ENCODE measurements at places on chromosomes 6 and 20.
A peak's percentile ranks its signal among the peaks of the same experiment; 100 is the strongest.

DNA sequence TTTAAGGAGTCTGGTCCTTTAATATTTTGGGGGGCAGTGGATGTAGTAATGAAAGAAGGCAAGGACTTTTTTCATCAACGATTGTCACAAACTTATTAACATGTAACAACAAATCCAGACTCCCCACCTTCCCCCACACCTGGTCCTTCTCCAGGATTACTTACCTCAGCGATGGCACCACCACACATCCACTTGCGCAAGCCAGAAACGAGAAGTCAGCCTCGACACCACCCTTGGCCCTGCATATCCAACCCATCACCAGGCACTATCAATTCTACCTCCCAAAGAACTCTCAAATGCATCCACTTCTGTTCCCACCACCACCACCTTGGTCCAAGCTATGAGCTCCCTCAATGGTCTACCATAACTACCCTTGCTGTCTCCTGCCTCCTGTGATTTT, 6.6 kb downstream of the EZR start:
- H3K27ac ChIP-seq: no peak overlapping the region
- DNase-seq: peak; percentile 42
- peak overlapping the region; percentile 41 for H3K4me3 ChIP-seq
- peaks cover 20% of the 10 kb centered on the region for H3K4me1 ChIP-seq

GRCh38 chr20:152131-152530, 5.1 kb upstream of the DEFB127 start:
- no peaks in the 10 kb centered on the region for H3K27me3 ChIP-seq
- no peaks in the 10 kb centered on the region for H3K36me3 ChIP-seq
- H3K4me1 ChIP-seq: no peaks in the 10 kb centered on the region
- no peak for DNase-seq

DNA sequence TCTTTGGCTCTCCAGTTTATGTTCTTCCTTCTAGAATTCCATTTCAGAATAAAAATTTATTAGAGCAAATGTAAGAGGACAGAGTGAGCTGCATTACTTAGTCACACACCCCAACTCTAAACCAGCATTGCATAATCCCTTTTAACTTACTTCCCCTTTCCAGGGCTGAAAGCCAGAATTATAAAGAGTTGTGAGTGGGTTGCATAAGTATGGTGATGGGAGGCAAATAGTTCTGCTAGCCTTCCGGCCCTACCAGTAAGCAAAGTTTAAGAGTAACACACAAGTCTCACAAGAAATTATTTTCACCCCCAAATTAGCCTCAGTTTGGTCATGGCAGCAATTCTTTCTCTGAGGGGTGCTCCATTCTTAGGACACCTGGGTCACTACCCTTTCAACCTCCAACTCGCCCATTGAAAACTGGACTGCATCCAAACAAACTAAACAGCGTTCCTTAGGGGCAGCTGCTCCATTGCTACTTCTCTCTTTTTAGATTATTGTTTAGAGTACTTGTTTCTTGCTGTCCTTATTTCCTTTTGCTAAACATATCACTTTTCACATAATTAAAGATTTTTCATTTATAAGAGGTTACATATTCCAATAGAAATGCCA, 1.6 kb downstream of the KIAA0408 start:
- H3K4me1 ChIP-seq: no peaks in the 10 kb centered on the region
- no peak for DNase-seq
- no peak overlapping the region for H3K4me3 ChIP-seq

GRCh38 chr6:11317885-11318771, 85.7 kb upstream of the NEDD9 start:
- H3K36me3 ChIP-seq: no peaks in the 10 kb centered on the region
- no peak overlapping the region for H3K27ac ChIP-seq
- DNase-seq: peak; percentile 62
- no peaks in the 10 kb centered on the region for H3K4me1 ChIP-seq

DNA sequence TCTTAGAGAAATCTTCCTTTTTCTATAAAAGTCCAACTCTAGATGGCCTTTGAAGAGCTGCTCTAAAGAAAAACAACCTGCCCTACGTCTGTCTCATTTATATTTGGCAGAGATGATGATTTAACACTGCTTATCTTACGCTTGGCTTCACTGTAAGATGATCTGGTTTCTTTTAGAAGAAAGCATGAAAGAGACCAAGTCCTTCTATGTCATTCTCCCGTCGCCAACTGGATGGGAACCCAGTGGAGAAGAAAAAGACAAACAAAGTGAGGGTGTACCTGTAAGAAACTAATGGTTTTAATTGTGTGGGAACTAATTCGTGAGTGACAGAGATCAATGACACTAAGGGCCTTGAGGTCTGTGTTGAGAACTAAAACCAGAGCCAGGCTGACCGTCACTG, 92.8 kb downstream of the MBOAT1 start:
- H3K36me3 ChIP-seq: no peaks in the 10 kb centered on the region
- no peaks in the 10 kb centered on the region for H3K4me1 ChIP-seq
- no peak for DNase-seq
- H3K27ac ChIP-seq: no peak overlapping the region
- no peak overlapping the region for H3K4me3 ChIP-seq

- no peak overlapping the region for H3K27ac ChIP-seq
- no peak overlapping the region for H3K4me3 ChIP-seq
- no peaks in the 10 kb centered on the region for H3K27me3 ChIP-seq
- H3K4me1 ChIP-seq: no peaks in the 10 kb centered on the region
- no peak for DNase-seq
- peaks cover 43% of the 10 kb centered on the region for H3K36me3 ChIP-seq
Measured at GRCh38 chr6:43497689-43498088, 12.5 kb downstream of the LRRC73 start.

GRCh38 chr6:32083812-32084768, 25.0 kb downstream of the TNXB start:
- no peak for DNase-seq
- no peak overlapping the region for H3K27ac ChIP-seq
- no peaks in the 10 kb centered on the region for H3K4me1 ChIP-seq
- H3K4me3 ChIP-seq: no peak overlapping the region
- H3K36me3 ChIP-seq: no peaks in the 10 kb centered on the region
- H3K27me3 ChIP-seq: peaks cover 16% of the 10 kb centered on the region

GRCh38 chr20:17357238-17357637, 130.4 kb downstream of the PCSK2 start:
- H3K36me3 ChIP-seq: no peaks in the 10 kb centered on the region
- H3K4me1 ChIP-seq: no peaks in the 10 kb centered on the region
- H3K27me3 ChIP-seq: no peaks in the 10 kb centered on the region
- H3K27ac ChIP-seq: no peak overlapping the region

DNA sequence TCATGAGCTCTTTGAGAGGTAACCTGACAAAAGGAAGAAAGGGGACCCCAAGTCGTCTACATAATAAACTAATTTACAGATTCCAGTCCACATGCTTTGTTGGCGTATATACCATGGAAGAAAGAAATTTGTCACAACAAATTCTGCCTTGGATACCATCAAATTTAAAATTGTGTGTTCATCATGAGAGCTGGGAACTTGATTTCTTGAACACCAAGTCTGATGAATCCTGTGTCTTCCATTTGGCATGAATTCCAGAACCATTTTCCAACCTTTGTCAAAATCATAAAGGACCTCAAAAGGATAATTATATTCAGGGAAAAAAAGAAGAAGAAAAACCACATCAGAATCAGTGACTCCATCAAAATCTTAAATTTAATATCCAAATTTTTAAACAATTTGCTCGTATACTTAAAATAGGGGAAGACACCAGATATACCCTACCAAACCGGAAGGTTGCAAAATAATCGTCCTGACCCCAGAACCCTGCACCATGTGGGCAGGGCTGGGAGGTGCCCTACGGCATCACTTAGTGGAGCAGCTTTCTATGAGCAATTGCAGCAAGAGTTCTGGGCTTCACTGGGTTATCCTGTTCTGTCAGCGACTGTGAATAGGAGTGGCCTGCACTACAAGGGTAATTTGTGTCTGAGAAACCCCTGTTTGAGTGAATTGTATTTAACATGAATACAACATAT, 74.1 kb upstream of the INSM1 start:
- no peaks in the 10 kb centered on the region for H3K4me1 ChIP-seq
- H3K4me3 ChIP-seq: no peak overlapping the region
- no peak for DNase-seq
- no peaks in the 10 kb centered on the region for H3K27me3 ChIP-seq
- no peak overlapping the region for H3K27ac ChIP-seq

GRCh38 chr6:169082817-169083507, 170.7 kb downstream of the THBS2 start:
- no peak overlapping the region for H3K4me3 ChIP-seq
- DNase-seq: no peak
- no peaks in the 10 kb centered on the region for H3K27me3 ChIP-seq

DNA sequence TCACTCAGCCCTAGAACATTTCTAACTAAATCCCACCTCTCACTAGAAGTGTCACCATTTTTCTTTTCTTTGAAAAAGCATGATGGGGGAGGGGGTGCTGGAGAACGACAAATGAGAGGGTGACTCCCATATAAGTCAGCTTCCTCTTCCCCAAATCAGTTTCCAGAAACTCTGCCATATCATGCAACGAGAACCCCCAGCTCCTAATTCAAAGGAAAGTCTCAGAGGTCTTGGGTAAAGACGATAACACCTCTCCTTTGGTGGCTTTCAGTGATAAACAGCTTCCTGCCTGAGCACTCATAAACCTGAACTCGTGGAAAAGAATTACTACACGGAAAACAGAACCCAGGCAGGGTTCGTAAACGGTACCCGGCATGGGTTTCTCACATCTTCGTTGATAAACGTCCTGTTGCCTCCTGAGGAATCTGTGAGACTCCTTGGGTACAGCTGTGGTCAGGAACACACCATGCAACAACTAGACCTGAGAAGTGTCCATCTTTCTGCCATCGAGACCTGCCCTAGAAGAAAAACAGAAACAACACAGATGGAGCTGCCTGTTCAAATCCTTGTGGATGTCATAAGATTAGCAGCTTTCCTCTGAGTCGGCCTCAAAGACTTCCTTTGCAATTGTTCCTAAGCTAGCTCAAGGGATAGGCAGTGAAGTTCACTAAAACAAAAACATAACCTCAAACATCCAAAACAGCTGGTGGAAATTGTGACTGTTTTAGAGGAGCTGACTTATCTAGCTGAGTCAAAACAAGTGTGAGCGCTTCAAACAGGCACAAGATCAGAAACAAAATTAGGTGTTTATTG, 185.8 kb upstream of the PRDM1 start:
- H3K27me3 ChIP-seq: no peaks in the 10 kb centered on the region
- no peak overlapping the region for H3K4me3 ChIP-seq
- H3K27ac ChIP-seq: no peak overlapping the region
- H3K36me3 ChIP-seq: no peaks in the 10 kb centered on the region

GRCh38 chr6:100999034-100999597, 118.0 kb upstream of the ASCC3 start:
- no peak for DNase-seq
- no peaks in the 10 kb centered on the region for H3K27me3 ChIP-seq
- H3K27ac ChIP-seq: no peak overlapping the region
- no peaks in the 10 kb centered on the region for H3K4me1 ChIP-seq
- no peaks in the 10 kb centered on the region for H3K36me3 ChIP-seq
- H3K4me3 ChIP-seq: no peak overlapping the region

DNA sequence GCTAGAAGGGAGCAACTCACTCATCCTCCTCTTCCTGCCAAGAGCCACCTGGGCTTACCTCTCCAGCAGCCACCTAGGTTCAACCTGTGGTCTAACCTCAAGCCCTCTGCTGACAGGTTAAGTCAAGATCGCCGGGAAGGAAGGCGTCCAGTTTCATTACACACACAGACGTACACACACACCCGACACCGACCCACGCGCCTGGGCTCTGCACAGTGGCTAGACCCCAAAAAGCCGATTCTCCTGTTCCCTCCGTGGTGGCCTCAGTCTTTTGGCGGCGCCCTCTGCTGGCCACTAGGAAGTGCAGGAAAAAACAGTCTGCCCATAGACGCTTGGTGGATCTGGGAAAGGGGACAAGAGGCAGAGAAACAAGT, 52.8 kb downstream of the MRPL14 start:
- H3K36me3 ChIP-seq: no peaks in the 10 kb centered on the region
- H3K27me3 ChIP-seq: no peaks in the 10 kb centered on the region
- peaks cover 12% of the 10 kb centered on the region for H3K4me1 ChIP-seq

GRCh38 chr6:79614326-79615305, 16.5 kb upstream of the SH3BGRL2 start:
- no peaks in the 10 kb centered on the region for H3K36me3 ChIP-seq
- no peaks in the 10 kb centered on the region for H3K4me1 ChIP-seq
- H3K27ac ChIP-seq: no peak overlapping the region
- no peaks in the 10 kb centered on the region for H3K27me3 ChIP-seq
- DNase-seq: no peak

- peak overlapping the region; percentile 100 for H3K4me3 ChIP-seq
- DNase-seq: peak; percentile 92
- no peak overlapping the region for H3K27ac ChIP-seq
- H3K36me3 ChIP-seq: peaks cover 14% of the 10 kb centered on the region
- no peaks in the 10 kb centered on the region for H3K4me1 ChIP-seq
Measured at GRCh38 chr6:5260111-5260620, 584 bp downstream of the LYRM4 start.

DNA sequence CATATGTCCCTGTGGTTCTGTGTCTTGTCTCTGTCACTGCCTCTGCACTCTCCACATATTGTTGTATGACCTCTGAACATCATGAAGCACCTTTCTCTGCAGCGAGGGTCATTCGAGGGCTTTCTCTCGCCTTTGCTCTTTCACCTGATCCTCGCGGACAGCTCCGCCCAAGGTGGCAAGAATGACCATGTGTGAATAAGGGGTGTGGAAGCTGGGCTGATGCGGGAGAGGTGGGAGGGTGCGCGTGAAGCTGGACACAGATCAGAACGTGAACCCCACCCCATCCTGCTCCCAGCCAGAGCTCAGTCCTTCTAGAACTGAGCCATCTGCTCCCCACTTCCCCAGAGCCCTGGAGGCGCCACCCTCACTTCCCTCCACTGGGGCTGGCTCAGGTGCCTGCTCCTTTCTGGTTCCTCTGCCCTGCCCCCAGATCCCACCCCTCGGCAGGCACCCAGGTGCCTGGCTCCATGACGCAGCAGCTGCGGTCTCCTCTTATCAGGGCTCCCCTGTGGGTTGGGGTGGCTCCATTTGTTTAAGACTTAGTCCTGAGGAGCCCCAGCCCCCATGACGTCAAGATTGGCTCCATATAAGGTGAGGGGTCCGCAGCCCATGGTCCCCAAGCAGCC, at the start of gene MUCL3:
Gene MUCL3 (plus strand): TSS at position 613 of the 626 bp plus-strand sequence. CDS start 27 bp downstream, outside the sequence.
- H3K4me1 ChIP-seq: no peaks in the 10 kb centered on the region
- DNase-seq: no peak
- no peak within 1 kb of the TSS for H3K4me3 ChIP-seq
- no peak within 1 kb of the TSS for H3K27ac ChIP-seq
- no peaks in the 10 kb centered on the region for H3K27me3 ChIP-seq
